A549 treated with Mapracorat at 1 μM for 4 hours (cell line): ENCODE measurements at places on chromosomes 11 and 22. TPM values are rescaled to one million over a fixed set of nuclear protein-coding genes. Genes with fewer than 3 reads are reported as not detected.

TENM4 gene
- total RNA-seq: 0.02 to 0.45 TPM (median 0.17 TPM) in 5 replicates

KIRREL3 gene
- total RNA-seq: 9.0 to 11.0 TPM (median 10.2 TPM) in 5 replicates

SNX19 gene
- 11.6 to 15.4 TPM (median 12.8 TPM) in 5 replicates for total RNA-seq

TRIM22 gene
- total RNA-seq: 0.80 to 1.4 TPM (median 0.87 TPM) in 5 replicates

ALG9 gene
- 16.5 to 21.2 TPM (median 18.6 TPM) in 5 replicates for total RNA-seq

MMP13 gene
- not detected in 5 replicates for total RNA-seq

BTBD18 gene
- total RNA-seq: not detected in 5 replicates

KCNJ1 gene
- total RNA-seq: 0.06 TPM in 1 of 5 replicates, not detected in the others

PLEKHB1 gene
- 0.73 to 1.5 TPM (median 0.86 TPM) in 5 replicates for total RNA-seq

OR8D1 gene
- not detected in 5 replicates for total RNA-seq

GDPD4 gene
- not detected in 5 replicates for total RNA-seq

NEFH gene
- 0.03 to 0.16 TPM (median 0.09 TPM) in 5 replicates for total RNA-seq

DMC1 gene
- 1.9 to 6.7 TPM (median 2.9 TPM) in 5 replicates for total RNA-seq

ROBO4 gene
- total RNA-seq: not detected in 5 replicates

IFITM1 gene
- 0.36 to 0.80 TPM (median 0.52 TPM) in 5 replicates for total RNA-seq

FAM180B gene
- total RNA-seq: not detected in 5 replicates

RHBDD3 gene
- total RNA-seq: 19.1 to 31.8 TPM (median 26.2 TPM) in 5 replicates

TREH gene
- not detected in 5 replicates for total RNA-seq

CD3D gene
- not detected in 5 replicates for total RNA-seq

KCNJ5 gene
- 0.08 TPM in 1 of 5 replicates, not detected in the others for total RNA-seq

HBD gene
- not detected in 5 replicates for total RNA-seq
